ENCODE measurements at places on chromosomes 6 and 20.

DNA sequence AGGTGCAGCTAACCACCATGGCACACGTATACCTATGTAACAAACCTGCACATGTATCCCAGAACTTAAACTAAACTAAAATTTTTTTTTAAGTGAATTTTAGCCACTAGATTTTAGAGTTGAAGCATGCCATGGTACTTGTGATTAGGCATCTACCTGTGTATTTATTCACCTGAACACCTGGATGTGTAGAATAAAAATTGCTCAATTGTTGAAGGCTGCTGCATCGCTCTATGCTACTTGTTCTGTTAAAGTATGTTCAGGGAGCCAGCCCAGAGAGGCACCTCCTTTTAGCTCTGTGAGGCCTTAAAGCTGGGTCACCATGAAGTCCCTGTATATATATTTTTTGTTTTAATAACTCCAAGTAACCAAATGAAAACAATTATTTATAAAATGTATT lies 28.3 kb downstream of the SLC22A3 start:
- no peak for DNase-seq

DNA sequence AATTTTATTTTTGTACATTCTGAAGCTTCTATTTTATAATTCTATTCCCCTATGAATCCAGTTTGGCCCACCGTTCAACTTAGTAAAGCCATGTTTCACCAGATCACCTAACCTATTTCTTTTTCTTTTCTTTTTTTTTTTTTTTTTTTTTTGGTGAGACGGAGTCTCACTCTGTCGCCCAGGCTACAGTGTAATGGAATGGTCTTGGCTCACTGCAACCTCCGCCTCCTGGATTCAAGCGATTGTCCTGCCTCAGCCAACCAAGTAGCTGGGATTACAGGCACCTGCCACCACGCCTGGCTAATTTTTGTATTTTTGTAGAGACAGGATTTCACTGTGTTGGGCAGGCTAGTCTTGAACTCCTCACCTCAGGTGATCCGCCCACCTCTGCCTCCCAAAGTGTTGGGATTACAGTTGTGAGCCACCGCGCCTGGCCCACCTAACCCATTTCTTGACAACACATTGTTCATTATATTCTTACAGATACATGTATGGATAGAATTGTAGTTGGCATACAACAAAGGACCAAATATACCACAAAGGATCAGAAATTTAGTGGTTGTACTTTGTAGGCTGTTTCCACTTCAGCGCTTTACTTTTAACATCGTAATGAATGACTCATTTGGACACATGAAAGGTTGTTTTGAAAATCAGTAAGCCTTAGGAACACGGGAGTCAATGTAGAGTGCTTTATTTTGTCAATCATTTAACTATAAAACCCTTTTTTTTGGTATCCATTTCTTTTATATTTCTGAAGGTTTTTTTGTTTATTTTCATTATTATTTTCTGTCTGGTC lies 63.2 kb downstream of the GJA1 start:
- no peak for DNase-seq

DNA sequence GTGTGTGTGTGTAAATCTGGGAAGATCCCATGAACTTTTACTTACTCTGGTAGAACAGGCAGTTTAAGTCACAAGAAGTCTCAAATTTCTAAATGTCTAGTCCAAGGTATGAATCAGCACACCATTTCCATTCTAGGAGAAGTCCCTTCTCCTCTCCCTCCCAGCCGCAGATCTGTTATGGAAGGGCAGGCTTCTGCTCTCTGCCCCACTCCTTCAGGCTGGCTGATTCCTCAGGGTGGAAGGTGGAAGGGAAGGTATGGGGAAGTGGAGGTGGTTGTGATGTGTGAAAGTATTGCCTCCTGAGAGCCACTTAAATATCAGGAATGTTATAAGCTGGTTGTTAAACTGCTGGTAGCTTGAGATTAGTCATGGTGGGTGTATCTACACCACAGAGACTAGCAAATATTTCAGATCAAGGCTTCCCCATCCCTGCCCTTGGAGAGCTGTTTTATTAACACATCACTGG lies 44.5 kb upstream of the LAMA4 start:
- DNase-seq = no peak

DNA sequence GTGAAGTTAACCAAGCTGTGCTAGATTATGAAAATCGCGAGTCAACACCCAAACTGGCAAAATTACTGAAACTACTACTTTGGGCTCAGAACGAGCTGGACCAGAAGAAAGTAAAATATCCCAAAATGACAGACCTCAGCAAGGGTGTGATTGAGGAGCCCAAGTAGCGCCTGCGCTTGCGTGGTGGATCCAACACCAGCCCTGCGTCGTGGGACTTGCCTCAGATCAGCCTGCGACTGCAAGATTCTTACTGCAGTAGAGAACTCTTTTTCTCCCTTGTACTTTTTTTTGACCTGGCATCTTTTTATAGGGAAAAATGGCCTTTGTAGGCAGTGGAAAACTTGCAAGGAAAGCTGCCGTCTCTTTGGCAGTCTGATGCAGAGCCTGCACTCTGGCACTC lies 6.8 kb downstream of the GID8 start:
- no peak for DNase-seq

GRCh38 chr6:148816117-148816516 lies 69.3 kb downstream of the UST start:
- no peak for DNase-seq

DNA sequence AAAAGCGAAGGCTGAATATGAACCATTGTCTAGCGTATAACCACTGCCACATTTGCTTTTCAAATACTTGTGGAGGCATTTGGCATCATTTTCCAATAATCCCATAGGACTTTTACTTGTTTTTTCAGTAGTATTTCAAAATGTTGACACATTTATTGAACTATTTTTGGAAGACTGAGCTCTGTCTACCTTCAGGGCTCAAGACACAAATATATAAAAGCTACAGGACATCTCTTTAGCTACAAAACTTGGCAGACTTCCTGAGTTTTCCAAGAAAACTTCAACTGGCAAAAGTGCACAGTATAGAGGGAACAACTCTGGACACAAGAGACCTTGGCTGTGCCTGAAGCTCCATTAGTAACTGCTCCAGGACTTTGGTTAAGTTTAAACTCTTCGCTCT lies 13.4 kb downstream of the EPB41L2 start:
- DNase-seq = no peak

DNA sequence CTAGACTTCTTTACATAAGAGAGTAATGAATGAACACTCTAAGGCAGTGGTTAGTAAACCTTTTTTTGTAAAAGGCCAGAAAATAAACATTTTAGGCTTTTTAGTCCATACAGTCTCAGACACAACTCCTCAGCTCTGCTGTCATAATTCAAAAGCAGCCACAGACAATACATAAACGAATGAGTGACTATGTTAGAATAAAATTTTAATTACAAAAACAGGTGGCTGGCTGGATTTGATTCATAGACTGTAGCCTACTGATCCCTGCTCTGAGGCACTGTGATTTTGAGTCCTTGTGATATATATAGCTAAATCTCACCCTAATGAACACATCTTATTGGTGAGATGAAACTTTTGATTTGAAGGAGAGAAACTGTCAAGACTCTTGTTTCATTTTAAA lies 155.1 kb downstream of the AIG1 start:
- no peak for DNase-seq

DNA sequence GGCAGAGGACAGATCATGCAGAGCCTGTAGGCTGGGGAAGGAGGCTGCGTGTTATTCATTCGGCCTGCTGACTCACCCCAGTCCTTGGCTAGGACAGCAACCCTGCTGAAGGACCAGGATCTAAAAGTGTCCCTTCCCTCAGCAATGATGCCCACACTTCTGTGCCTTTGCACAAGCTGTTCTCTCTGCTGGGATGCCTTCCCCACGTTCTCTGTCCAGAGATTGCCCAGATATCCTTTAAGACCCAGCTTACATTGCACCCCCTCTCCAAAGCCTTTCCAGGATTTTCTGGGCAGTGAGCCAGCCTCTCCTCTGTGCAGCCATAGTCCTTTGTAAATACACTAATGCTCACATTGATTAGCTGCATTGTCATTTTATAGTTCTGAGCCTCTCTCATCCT lies 99.3 kb upstream of the CHD6 start:
- DNase-seq = no peak

DNA sequence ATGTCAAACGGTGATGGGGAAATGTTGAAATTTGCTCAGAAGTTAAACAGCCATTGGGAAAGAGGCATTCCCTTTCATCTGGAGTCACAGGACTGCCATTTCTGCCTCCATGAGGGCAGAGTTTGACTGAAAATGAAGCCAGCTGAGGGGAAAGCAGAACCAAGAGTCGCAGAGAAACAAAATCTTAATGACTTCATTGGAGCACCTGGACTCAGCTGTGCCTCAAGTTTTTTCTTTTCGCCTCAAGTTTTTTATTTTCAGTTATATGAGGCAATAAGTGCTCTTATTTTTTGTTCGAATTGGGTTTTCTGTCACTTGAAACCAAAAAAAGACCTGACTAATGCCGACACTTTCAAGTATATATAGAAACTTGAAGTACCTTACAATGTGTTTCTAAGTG lies 161.3 kb downstream of the PKHD1 start:
- DNase-seq = no peak

GRCh38 chr6:111842271-111842822 lies 30.9 kb downstream of the FYN start:
- no peak for DNase-seq

- DNase-seq = no peak
These were observed 897.4 kb upstream of the CITED2 start for GRCh38 chr6:140271759-140272377.

DNA sequence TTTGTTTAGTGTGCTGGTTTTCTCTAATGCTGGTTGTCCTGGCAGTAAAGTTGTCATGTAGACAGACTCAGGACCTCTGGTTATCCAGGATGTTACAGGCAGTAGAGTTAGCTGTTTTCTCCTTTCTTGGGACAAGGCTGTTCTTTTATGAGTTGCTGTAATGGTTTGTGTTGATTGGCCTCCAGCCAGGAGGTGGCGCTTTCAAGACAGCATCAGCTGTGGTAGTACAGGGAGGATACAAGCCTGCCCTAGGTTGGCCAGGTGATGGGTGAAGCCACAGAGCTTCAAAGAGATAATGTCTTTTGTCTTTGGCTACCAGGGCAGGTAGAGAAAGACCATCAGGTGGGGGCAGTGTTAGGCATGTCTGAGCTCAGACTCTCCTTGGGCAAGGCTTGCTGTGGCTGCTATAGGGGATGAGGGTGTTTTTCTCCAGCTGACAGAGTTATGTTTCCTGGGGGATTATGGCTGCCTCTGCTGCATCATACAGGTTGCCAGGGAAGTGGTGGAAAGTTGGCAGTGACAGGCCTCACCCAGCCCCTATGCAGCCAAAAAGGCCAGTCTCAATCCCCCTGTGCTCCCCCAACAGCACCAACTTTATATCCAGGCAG lies 127.2 kb upstream of the TAB2 start:
- DNase-seq = no peak

- no peak for DNase-seq
These were observed 72.6 kb downstream of the CDKAL1 start for GRCh38 chr6:20606831-20607230.

DNA sequence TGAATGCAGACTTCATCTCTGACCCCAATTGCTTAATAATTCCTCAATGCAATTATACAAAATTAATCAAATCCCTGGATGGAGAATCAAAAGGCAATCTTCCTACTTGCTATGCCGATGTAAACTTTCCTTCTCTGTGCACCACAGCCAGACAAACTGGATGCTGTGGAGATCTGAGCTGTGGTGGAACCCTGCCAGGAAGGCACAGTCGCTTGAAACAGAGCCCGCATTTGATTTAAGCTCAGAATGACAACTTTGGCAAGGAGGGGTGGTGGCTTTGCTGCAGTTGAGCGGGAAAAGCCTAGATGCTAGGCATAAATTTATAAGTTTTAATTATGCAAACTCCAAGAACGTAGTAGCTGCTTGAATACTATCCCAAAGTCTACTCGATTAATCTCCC lies 190.8 kb downstream of the MTFR2 start:
- no peak for DNase-seq

DNA sequence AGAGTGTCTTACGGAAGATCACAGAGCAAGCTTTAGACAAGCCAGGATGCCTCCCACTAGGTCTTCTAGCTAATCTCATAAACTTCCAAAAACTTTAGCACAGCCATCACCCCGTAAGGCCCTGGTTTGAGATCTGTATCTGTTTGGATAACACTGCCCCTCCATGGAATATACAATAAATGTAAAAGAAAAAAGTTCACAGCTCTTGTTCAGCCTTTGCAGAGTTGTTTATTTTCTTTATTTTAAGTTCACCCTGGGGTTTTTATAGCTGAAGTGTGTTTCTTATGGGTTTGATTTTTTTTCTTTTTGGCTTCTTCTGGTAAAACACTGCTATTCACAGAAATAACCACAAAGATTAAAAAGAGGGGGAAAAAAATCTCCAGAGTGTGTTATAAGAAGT lies 125.6 kb downstream of the EYA2 start:
- DNase-seq = no peak

GRCh38 chr6:167141667-167142432 lies 15.9 kb downstream of the GPR31 start:
- no peak for DNase-seq

GRCh38 chr20:4091490-4092479 lies 76.4 kb upstream of the RNF24 start:
- DNase-seq = peak; percentile 90

DNA sequence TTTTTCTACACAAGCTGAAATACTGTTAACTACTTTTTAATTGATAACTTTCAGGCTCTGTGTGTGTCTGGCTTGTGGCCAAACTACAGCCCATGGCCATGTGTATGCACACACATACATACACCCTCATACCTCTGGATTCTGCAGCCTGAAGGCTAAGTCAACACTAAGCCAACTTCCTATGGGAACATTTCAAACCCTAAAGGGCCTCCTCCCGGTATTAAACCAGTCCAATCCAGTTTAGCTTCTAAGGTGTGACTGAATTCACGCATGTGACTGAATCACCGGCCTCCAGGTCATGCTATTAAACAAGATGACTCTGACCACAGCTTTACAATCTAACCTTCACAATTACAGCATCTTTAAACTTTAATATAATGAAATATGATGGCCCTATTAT lies 20.7 kb upstream of the DST start:
- no peak for DNase-seq

GRCh38 chr6:71035871-71036270 lies 79.0 kb upstream of the B3GAT2 start:
- DNase-seq = no peak

GRCh38 chr6:126268092-126268491 lies 71.8 kb upstream of the CENPW start:
- DNase-seq = no peak

- no peak for DNase-seq
These were observed 470.6 kb downstream of the MAFB start for GRCh38 chr20:40218316-40218969.

GRCh38 chr20:34377072-34377847 lies 14.2 kb downstream of the ITCH start:
- DNase-seq = no peak

DNA sequence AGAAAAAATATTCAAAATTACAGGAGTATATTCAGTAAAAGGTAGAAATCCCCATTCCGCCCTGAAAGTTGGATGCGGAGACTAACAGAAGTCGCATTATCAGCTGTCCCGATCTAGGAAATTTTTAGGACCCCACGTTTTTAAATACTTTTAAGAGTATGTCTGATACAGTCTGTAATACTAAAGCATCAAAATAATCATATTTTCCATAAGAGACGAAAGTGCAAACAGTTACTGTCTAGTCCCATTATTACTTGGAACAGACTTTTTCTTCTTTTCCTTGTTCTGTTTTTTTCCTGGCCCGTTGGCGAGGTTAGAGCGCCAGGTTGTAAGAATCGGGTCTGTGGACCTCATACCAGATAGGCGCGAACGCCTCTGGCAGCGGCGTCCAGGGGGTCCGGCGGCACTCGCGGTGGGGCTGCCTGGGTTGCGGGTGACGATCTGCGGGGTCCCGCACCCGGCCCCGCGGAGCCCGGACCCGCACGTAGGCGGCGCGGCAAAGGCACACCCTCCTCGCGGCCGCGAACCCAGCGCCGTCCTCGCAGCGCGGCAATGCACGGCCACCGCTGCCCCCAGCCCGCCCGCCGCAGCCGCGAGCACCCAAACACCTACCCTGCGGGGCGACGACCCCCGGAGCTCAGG lies 460 bp downstream of the PLAGL1 start:
- no peak for DNase-seq
